DMS153 (cell line): ENCODE measurements at places on chromosomes 3 and 15.

GRCh38 chr3:17656264-17656663, 86.2 kb downstream of the TBC1D5 start:
- DNase-seq = no peak

- DNase-seq = no peak
These were observed 54.1 kb upstream of the ACTC1 start for GRCh38 chr15:34849364-34849959.

DNA sequence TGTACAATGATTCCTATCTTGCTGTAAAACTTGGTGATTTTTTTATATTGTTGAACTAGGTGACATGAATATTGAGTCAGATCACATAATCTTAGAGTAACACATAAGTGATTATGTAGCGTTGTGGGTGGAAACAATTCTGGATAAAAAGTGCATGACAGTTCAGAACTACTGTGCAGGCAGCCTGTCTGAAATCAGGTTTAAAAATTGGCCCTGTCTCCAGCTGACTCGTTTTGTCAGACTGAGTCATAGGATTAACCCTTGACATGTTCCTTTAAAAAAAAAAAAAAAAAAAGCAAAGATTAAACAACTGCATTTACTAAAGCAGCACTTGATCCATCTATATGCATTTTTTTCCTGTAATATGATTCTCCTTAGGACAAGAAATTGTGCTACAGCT, 160.0 kb upstream of the CGNL1 start:
- DNase-seq = no peak

- DNase-seq = no peak
These were observed 10.3 kb upstream of the DIPK2A start for GRCh38 chr3:143961342-143961741.

DNA sequence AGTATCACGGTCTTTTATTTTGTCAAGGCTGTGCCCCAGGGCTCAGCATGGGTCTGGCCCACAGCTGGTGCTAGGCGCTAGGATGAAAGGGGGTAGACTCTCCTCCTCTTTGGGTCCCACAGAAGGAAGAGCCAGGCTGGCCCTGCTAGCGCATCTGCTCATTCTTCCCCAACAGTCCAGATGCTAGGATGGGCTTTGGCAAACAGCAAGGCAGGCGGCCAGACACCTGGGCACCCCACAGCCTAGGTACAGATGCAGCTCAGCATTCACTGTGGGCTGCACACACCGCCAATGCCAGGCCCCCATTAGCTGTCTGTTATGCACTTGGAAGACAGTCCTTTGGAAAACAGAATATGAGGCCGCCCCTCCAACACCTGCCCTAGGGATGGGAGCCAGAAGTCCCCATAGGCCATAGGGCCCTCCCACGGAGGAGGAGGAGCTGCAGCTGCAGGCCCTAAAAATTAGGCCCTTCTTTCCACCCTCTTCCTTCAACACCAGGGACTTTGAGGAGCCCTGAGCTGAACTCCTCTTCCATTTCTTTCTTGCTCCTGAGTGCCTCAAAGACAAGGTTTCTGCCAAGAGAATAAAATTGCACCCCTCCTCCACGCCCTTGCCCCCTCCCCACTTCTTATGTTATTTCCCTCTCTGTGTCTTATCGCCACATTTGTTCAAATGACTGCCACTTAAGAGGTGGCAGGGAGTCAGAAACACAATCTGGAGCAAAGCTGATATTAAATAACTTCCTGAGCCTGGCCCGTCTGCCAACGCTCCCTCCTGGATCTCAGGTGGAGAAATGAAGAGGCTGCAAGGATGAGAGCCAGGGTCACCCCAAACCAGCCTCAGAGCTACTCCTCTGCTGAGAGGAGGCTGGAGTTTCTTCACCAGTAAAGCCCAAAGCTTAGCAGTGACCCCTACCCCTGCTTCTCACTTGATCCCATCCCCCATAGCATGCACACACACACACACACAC, 13.7 kb downstream of the NTRK3 start:
- DNase-seq = no peak

DNA sequence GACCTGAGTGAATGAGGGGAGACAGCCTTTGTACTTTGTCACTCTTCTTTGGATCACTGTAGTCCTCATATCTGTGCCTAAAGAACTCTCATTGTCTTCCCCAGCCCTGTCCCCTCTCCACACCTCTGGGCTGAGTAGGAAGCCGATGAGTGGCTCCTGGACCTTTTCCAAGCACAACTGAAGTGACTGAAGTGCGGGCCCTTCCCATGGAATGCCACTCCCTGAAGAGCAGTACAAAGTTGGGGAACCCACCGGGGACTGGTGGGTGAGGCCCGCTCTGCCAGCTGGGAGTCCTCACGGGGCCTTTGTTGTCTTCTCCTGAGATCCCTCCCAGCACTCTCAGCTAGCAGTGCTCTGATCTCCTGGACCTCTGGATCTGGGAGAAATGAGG, 90.1 kb downstream of the AAGAB start:
- DNase-seq = no peak

- DNase-seq = no peak
These were observed 1.3 kb downstream of the PYGO1 start for GRCh38 chr15:55586808-55587207.
